Activated CD8-positive, alpha-beta memory T cell treated with anti-CD3 and anti-CD28 coated beads for 1 hour (primary cell): ENCODE measurements at places on chromosomes 6 and 20.

GRCh38 chr20:57622579-57623381 is 2.6 kb upstream of the ZBP1 start:
- peak; percentile 34 for DNase-seq

GRCh38 chr6:118223316-118223715 is 316.3 kb downstream of the SLC35F1 start:
- no peak for DNase-seq

DNA sequence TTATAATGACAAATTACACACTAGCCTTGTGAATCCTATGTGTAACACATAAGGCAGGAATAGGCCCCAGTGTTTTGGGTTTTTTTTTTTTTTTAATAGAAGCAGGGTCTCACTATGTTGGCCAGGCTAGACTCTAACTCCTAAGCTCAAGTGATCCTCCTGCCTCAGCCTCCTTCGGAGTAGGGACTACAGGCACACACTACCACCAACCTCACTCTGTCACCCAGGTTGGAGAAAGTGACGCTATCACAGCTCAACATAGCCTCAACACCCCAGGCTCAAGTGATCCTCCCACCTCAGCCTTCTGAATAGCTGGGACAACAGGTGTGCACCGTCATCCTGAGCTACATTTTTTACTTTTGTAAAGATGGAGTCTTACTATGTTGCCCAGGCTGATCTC is 205.8 kb upstream of the RREB1 start:
- DNase-seq = no peak

- no peak for DNase-seq
Measured at GRCh38 chr20:34062570-34063482, 49.2 kb downstream of the EIF2S2 start.

DNA sequence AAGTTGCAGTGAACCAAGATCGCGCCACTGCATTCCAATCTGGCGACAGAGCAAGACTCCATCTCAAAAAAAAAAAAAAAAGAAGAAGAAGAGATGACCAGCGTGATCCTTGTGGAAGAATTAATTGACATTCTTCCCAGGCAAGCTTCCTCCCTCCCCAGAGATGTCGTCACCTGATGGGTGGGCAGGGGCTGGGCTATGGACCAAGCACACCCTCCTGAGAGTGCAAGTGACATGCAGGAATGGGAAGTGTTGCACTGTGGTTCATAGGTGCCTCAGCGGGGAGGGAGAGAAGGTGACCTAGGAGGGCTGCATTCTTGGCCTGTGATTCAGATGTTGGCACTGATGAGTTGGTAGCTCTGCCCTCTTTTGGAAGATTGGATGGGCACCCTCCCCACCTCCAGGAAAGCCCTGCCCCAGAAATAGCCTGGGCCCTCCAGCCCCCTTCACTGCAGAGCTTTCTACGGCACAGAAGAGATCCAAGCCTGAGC is 37.8 kb downstream of the TAF8 start:
- DNase-seq = no peak

- no peak for DNase-seq
Measured at GRCh38 chr6:26388441-26388840, 5.5 kb downstream of the BTN2A2 start.

- DNase-seq = no peak
Measured at GRCh38 chr6:19795211-19795610, 42.0 kb upstream of the ID4 start.

DNA sequence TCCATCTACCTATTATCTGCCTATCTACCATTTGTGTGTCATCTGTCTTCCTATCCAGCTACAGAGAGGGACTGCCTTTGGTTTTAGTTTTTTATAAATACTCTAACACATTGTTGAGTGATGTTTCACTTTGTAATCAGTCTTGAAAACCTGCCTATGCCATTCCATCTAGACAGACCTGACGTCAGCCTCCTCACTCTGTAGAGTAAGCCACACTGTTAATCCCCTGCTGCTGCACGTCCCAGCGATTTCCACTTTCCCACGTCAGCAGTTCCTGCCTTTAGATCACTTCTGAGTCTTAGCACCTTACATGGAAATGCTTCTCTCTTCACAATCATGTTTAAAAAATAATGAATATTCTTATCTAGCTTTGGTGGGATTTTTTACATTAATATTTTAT is 54.8 kb downstream of the PLG start:
- no peak for DNase-seq
